ENCODE measurements at places on chromosomes 2 and 18.

- DNase-seq = no peak
Measured at GRCh38 chr2:217248312-217248935, 388.6 kb upstream of the TNP1 start.

DNA sequence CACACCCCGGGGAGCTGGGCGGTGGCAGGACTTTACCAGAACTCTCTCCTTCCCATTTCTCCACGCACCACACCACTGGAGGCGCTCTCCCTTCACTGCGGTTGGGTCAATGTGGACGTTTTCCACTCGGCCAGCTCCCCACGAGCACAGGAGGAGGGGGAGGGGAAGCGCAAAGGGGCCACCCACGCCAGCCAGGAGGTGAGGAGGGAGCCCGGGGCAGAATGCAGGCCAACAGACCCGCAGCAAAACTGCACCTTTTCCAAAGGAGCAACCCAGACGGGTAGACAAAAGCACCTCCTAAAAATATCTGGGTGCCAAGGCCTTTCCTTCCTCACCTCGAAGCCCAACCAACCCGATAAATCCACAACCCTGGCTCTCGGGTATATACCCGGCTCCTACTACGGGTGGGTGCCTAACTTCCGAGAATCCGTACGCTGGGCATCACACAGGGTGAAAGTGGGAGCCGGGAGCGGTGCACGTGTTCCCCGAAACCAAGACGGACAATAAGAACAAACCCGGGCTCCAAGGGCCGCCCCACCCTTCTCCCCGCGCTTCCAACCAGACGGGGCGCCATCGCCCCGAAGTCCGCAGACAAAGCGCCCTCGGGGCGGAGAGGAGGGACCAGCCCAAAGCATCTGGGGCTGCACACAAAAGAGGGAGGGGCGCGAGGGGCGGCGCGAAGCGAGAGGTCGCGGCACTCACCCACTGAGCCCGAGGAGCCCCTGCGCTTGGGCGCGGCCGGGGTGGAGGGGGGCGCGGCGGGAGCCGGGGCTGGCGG is 1.0 kb downstream of the RTN4 start:
- peak; percentile 91 for DNase-seq

- no peak for DNase-seq
Measured at GRCh38 chr2:162245781-162246180, 2.5 kb upstream of the FAP start.

GRCh38 chr2:203949228-203949627 is 12.7 kb downstream of the ICOS start:
- DNase-seq = no peak

DNA sequence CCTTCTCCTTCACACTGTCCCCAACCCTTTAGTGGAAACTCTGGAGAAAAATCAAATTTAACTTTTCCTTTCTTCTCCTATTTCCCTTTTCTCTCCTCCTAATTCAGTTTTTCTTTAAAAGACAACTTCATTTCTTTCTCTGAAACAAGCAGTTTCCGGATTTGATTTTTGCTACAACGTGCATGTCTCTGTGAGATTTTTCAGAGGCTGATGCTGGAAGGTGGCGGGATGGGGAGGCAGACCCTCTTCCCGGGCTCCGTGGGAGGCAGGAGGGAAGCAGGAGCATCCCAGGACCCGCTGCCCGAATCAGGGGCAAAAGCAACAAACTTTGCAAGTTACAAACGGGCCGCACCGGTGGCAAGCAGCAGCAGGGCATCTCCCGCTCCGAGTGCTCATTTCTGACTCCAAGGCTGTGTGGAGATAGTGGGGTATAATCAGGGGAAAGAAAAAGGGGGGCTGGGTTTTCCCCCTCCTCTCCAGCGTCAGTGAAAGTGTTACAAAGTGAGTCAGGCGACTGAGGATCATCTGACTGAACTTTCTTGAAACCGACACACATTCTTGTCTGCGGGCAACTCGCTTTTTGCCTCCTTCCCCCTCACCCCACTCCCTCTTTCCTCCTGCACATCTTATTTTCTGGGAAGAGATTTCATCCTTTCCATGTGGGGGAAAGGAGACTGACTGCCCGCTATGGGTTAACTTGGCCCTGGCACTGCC is 6.4 kb downstream of the ZEB2 start:
- DNase-seq = no peak

DNA sequence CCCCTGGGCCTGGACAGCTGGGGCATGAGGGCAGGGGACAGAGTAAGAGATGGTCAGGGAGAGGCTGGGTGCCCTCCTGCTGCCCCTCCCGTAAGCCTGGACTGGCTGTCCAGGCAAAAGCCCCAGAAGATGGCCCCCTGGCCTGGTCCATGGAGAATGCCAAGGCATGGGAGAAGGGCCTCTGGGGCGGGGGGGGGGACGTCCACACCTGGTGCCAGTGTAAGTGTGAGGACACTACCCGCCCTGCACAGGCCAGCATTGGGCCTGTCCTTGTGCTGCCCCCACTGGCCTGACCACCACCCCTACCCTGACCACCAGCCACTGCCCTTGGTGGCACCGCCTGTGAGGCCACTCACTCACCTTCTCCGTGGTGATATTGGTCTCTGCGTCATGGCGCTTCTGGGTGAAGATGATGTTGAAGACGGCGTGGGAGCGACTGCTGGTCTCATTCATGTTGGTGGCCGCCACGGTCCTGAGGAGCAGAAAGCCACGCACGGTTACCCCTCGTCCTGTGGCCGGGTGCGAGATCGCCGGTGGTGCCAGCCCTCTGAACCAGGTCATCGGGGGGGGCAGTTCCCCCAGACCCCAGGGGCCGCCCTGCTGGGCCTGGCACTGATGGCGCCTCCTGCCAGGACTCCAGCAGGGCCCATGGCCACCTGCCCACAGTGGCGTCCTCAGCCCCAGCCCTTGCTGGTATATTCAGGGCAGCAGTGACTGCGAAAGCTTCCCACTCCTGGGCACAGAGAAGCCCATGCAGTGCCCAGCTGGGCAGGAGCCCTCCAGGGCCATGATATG is 35.2 kb downstream of the KIF1A start:
- no peak for DNase-seq

- no peak for DNase-seq
Measured at GRCh38 chr2:12605936-12606335, 110.8 kb upstream of the TRIB2 start.

- DNase-seq = no peak
Measured at GRCh38 chr2:15729709-15730544, 138.3 kb downstream of the DDX1 start.

DNA sequence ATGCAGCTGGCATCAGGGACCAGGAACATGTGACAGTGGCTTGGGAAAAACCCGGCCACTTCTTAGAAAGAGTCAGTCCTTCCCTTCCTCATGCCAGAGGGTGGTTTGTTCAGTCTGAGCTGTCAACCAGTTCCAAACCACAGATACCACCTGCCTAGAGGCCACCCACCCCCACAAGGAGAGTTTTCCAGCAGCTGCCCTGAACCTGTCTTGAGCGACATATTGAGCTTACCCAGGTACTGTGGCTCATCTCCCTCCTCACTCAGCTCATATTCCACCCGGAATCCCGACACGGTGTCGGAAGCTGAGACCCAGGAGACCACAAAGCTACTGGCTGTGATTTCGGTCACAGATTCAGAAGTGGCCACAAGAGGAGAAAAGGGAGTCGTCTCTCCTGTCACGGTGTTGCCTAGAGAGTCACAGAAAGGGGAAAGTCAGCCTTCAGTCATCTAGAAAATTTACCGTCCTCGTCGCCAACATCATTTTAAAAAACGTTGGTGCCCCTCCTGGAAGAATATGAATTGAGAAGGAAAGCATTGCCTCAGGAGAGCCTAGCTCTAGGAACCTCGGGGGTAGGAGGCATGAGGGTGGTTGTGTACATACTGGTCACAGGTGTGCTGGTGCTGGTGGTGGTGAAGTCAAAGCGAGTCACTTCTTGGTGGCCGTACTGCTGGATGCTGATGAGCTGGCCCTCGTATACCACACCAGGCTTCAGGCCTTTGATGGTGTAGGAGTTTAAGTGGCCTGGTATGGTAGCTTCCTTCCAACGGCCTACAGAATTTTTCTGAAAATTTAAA is 26.3 kb downstream of the FN1 start:
- DNase-seq = no peak

- DNase-seq = no peak
Measured at GRCh38 chr18:44409071-44409470, 271.6 kb upstream of the SETBP1 start.

- DNase-seq = no peak
Measured at GRCh38 chr18:75521816-75522215, 94.3 kb upstream of the SMIM21 start.

DNA sequence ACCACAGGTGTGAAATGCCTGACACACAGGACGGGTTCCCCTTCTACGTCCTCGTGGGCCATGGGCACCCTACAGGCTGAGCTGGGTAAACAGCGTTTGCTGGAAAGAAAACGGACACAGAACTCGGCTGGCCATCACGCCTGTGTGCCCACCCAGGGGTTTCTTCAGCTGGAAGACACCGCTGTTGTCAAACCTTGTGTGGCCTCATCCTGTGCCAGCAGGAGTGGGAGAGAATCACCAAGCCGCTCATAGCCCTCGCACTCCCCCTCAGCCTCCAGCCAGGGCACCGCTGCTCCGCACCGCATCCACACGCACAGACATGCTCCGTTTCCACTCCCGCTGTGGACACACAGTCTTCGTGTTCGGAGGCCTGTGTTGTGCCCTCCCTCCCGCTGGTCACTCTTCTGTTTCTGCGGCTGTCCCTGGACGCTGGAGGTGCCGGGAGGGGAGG is 161.4 kb downstream of the PXDN start:
- no peak for DNase-seq

DNA sequence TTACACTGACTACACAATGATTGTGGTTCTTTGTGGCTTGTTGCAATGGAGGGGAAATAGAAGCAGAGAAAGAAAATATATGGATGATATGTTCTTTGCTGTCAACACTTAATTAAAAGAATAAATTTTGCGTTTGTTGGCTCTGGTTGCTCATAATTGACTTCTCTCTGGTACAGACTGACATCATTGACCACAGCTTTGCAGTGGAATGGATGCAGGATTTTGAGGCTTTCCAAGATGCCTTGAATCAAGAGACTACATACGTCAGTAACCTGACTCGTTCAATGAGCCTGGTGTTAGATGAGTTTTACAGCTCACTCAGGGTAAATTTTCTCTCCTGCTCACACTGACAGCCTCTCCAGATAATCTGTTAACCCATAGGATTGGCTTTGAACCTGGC is 9.9 kb downstream of the GPN1 start:
- no peak for DNase-seq

- no peak for DNase-seq
Measured at GRCh38 chr2:56088411-56088810, 95.4 kb upstream of the CCDC85A start.

DNA sequence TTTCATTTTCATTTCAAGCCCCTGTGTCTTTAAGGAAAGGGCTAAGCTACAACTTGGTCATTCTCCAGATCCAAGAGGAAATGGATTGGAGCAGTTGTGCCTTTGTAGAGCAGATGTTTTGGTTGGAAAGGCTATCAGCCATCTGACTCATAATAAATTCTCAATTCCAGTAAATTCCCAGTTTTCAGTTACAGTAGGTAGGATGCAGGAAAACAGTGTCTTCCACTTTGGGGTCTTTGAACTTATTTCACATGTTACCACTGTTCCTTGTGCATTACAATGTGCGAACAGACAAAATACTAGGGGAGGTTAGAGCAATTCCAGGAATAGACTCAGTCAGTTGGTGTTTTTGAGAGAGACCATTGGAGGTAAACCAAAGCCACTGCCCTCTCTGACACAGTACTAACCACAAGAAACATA is 211.9 kb downstream of the BABAM2 start:
- DNase-seq = no peak

DNA sequence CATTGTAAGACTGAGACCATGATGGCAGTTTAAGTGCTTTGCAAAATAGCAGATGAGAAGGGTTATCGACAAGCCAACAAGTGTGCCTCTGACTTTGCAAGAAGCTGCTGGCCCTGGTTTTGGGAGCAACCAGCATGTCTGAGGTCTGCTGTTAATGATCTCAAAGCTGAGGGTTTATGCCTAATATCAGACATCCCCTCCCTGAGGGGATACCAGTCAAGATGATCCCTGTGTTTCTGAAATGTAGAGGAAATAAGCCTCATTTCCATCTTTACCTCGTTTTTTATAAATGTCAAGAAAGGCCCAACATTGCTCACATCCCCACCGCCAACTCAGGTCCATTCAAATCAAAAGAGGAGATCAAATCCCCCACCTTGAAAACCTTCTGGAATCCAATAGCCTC is 120.6 kb downstream of the MYCN start:
- no peak for DNase-seq

DNA sequence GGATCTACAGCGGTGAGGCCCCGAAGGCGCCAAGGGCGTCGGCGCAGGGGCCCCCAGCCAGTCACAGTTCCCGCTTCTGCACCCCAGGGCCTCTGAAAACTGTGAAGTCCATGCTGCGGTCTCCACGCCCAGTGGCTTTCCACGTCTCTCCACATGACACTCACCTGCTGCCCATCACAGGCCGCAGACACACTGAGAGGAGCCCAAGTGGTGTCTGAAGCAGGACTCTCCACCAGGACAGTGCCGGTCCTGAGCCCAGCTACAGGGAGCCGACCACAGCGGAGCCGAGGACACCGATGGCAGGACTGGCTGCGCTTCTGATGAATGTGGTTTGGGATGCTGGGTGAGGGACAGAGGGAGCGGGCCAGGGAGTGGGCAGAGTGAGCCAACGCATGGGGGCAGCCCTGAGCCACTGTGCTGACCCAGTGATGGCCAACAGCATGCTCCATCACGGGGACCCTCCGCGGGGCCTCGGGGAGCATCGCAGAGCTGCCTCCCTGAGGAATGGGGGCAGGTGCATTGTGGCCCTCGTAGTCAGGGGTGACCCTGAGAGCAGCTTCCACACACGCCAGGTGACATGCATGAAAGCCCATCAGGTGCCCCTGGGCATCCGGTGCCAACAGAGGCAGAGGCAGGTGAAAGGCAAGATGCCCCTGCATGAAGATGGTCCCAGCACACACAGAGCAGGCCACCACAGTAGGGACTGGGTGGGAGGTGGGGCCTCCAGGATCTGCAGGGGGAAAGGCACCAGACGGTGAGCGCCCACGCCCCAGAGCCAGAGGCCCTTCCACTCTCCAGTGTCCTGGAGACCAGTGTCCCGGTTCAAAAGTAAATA is 116.6 kb downstream of the HDAC4 start:
- no peak for DNase-seq

DNA sequence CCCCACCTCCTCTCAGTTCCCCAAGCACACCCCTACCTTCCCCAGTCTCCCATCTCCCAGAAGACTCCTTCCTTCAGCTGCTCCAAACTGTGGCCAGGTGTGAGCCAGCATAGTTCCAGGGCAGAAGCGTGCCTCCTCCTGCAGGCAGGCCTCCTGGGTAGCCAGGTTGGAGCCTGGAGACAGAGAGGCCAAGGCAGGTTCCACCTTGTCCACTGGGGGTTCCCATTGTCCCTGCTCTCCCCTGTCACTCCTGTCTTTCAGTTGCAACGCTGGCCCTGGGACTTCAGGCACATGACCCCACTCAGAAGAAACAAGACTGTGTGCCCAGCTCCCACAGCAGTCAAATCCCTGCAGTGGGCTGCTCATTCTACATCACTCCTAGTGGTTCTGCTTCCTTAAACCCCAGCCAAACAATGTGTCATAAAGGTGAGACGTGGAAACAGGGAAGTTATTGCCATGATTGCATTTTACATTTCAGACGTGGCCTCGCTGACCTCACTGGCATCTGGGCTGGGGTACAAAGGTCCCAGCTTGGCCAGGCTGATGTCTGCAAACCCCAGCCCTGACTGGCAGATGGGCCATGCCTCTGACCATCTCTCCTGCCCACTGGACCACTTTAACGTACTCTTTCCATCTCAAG is 96.5 kb upstream of the BOD1L2 start:
- no peak for DNase-seq

All from WERI-Rb-1 (cell line).